Activated CD8-positive, alpha-beta memory T cell treated with anti-CD3 and anti-CD28 coated beads, Interleukin-2, amount 50 U/mL, for 4 hours (primary cell): ENCODE measurements at places on chromosomes 7 and 10.

GRCh38 chr7:103031781-103032180 lies 42.8 kb downstream of the FBXL13 start:
- no peak for DNase-seq

DNA sequence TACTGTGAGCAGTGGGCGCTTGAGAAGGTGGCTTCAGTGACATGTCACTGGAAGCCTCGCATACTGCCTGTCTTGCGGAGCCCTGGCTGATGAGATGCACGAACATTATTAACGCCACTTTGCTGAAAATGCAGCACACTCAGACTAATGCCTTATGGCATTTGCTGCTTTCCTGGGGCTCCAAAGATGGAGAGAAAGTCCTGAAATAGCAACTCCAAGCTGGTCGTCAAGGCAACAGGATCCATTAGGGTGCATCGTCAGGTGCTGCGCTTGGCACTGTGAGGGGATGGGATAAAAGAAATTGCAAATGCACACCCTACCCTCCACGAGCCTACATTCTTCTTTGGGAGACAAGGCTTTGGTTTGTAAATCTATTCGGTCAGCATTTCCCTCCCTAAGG lies 592.5 kb downstream of the TYW1 start:
- no peak for DNase-seq

DNA sequence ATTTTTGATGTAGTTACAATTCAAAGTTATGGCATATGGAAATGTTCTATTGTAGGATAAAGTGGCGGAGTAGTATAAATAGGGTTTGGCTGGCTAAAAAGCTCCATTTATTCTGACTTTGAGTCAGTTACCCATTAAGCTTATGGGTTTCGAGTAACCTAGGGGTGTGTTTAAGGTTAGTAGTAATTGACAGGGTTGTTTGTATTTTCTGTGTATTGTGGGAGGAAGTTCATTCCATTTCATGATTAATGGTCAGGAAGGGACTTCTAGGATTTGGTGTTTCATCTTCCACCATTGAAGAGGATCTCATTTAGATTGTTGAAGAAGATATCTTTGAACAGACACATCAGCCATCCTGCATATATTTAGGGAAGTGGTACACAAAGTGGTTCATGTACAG lies 75.0 kb downstream of the BICC1 start:
- no peak for DNase-seq

- DNase-seq, result no peak
Observed at GRCh38 chr7:101635484-101635883, 6.4 kb upstream of the MYL10 start.

GRCh38 chr10:62050346-62050892 lies 148.9 kb downstream of the ARID5B start:
- DNase-seq, result no peak

DNA sequence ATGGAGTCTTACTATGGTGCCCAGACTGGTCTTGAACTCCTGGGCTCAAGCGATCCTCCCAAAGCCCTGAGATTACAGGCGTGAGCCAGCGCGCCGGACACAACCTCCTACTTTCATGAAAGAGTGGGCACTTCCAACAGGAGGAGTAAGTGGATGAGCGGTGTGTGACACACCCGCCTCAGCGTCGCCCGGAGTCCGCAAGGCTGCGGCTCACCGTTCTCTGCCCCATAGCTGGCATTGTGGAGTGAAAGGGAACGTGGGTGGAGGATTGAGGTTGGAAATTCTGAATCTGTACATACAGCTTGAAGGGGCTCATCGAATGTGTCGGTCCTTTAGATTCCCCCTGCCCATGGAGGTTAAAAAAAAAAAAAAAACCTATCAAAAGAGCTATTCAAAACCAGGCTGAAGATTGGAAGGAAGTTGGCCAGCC lies 524 bp upstream of the PRXL2A start:
- peak; percentile 59 for DNase-seq

- no peak for DNase-seq
Observed at GRCh38 chr7:121019018-121019417, 30.5 kb downstream of the CPED1 start.

- peak; percentile 36 for DNase-seq
Observed at GRCh38 chr7:4738711-4739527, 36.5 kb upstream of the AP5Z1 start.

DNA sequence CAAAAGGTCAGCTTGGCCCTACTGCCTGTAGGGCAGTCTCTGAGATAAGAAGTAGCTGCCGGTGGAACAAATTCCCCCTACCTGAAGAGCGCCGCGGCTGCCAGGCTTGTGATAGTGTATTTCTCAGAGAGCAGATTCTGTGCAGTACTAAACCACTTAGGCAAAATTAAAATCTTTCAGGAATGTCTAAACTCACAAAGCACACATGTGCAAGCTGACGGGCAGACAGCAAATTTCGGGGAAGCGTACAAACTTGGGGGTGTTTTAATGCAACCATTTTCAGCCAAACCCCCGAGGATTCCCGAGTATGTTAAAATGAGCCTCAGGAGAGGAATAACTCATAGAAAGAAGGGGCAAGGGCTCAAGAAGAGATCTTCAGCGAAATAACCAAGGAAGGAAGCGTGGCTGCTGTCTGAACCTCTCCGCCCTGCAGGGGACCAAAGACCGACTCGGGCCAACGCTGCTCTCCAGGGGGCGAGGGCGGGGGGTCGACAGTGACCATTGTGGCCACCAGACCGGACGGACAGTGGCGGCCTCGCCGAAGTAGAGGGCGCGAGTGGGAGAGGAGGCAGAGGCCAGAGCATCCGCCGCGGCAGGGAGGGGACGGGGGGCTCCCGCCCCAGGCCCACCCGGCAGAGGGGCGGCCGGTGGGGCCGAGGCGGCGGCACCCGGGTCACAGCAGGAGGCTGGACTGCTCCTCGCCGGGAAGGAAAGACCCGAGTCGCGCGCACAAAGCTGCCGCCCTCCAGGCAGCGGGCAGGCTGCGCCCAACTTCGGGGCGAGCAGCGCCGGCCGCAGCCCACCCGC lies 819 bp downstream of the HYCC1 start:
- peak; percentile 24 for DNase-seq

DNA sequence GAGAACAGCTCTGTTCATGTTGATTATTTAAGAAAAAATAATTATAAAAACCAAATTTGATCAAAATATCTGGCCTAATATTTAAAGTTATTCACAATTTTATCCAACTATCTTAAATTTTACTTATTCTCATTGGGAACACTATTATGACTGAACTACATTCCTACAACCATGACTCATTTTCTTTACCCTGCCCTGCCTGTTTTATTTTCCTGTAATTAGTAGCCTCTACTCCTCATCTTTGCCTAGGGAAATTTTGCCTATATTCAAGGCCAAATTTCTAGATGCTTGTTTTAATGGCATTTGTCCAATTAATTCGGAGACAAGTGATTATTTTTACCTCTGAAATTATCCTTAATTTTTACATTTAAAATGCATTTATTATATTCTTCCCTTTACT lies 289.7 kb upstream of the TMEM229A start:
- no peak for DNase-seq

- DNase-seq, result no peak
Observed at GRCh38 chr10:126570621-126571602, 99.6 kb downstream of the C10orf90 start.

GRCh38 chr7:135074096-135074495 lies 73.8 kb upstream of the TMEM140 start:
- no peak for DNase-seq

DNA sequence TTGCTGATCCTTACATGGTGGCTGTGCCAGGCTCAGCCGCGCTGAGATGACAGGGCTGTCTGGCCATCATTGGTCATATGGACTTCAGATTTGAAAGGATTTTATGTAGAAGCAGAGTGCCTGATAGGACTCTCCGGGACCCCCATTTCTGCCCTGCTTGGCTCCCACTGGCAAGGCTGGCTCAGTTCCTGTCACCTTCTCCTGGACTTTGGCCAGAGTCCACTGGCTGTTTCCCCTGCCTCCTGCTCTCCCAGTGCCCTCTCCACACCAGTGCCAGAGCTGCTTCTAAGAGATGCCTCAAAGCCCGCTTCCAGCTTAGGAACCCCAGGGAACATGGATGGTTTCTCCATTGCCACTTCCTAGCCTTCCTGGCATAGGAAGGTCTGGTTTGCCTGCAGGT lies 5.1 kb upstream of the SH2D4B start:
- DNase-seq, result no peak

DNA sequence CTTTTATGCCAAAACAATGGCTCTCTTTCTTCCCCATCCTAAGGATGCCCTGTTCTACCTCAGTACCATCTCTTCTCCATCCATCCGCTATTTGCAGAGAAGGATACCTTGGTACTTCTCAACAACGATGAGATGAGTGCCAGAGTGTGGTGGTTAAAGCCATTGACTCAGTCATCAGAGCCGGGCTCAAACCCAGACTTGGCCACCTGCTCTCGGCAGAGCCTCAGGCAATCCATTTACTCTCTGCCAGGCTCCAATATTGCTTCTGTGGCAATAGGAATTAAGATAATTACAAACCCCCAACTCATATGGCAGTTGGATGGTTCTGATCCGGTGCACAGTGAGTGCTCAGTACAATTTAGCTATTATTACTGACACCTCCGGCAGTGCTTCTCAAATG lies 121.3 kb downstream of the PRLHR start:
- DNase-seq, result no peak

- DNase-seq, result no peak
Observed at GRCh38 chr7:141094336-141095070, 20.6 kb downstream of the TMEM178B start.

DNA sequence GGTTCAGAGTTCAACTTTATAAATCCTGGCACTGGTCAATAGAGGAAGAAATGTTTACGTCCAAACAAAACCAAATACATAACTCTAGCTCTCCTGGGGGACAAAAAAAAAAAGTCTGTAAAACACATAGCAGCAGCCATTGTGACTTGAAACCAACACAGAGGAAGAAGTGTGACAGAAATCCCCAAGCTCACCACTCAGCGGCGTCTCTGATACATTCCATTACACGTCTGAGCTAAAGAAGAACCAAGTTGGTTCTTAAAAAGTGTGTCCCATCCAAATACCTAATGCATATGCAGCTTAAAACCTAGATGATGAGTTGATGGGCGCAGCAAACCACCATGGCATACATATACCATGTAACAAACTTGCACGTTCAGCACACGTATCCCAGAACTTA lies 58.3 kb upstream of the NANOS1 start:
- no peak for DNase-seq

DNA sequence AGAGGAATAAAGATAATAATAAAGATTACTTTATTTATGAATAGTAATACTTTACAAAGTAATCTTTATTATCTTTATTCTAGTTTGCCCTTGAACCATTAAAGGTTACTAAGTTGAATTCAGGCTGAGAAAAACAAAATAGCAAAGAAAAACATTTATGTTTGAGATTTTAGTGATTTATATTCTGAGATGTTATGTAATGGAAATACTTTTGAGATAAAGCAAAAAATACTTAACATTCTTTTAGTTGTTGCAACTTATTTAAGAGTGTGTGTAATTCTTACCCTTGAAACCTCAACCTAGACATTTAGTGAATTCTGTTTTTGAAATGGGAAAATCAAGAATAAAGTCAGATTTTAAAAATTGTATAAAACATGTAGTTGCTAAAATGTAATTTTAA lies 40.0 kb downstream of the MINPP1 start:
- no peak for DNase-seq

DNA sequence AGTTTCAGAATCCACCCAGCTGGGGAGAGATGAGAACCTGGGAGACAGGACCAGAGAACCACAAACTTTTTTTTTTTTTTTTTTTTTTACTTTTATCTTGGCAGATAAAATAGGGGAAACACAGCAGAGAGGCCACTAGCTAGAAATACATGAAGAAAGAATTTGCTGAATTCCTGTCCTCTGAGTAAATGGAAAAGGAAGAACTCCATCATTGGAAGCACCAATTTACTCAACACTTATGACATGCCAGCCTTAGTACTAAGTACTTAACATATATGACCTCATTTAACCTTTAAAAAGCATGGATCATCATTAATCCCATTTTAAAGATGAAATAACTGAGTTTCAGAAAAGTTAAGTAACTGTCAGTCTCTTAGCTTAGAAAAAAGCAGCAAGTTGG lies 343.0 kb upstream of the NPSR1 start:
- DNase-seq, result no peak

DNA sequence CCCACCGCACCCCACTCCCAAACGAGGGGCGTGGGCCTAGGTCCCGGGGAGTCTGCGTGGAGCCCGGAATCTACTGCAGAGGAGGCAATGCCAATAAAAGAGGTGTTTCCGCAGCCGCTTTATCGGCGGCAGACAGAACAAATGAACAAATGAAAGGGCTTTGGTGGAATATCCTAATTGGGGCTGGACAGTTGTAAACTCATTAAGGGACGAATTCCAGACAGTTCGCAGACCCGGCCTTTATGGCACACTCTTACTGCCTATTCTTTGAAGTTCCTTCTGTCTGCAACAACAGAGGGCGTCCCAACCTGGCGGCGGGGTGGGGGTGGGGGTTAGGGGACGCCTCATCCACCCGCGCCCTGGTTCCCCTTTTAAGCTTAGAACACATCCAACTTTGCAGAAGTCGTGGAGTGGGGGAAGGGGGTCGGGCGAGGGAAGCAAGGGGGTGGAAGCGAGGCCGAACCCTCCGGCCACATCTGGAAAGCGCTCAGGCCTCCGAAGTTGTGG lies 4.1 kb downstream of the HOXA9 start:
- peak; percentile 15 for DNase-seq

DNA sequence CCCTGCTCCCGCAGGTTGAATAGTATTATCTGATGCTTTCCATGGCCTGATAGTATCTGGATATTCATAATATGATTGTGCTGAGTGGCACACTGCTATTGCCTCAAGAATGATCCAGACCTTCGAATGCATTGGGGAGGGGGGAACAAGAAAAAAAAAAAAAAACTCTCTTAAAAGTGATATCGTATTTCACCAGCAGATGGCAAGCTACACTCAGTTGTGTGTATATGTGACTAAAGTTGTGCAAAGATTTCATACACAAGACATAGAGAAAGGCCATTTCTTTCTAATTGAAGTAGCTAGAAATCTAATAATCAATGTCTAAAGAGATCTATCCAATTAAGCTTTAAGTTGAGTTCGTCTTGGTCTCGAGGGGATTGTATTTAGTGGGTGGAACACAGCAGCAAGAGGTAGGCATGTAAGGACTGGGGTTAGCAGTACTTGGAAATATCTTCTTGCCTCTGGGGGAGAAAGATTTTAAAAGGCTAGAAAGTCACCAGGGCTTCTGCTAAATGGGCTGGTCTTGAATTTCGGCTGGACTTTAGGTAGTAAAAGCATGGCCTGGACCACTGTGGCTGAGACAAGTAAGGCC lies 15.3 kb downstream of the SFRP4 start:
- DNase-seq, result no peak

- DNase-seq, result no peak
Observed at GRCh38 chr10:100983868-100984671, 3.2 kb downstream of the MRPL43 start.
